Activated naive CD8-positive, alpha-beta T cell treated with anti-CD3 and anti-CD28 coated beads, Interleukin-2, amount 10 ng/mL, durations not matched to agents 7 days and 5 days (primary cell): ENCODE measurements at places on chromosomes 7 and 10. TPM values are rescaled to one million over a fixed set of nuclear protein-coding genes. Genes with fewer than 3 reads are reported as not detected.

Gene TAF3
- total RNA-seq = 16.2 TPM

Gene PAPOLB
- not detected for total RNA-seq

- no peak overlapping the region for H3K4me3 ChIP-seq
- H3K27ac ChIP-seq = no peak overlapping the region
- no peak for DNase-seq
Measured at GRCh38 chr10:75358132-75358531, 43.4 kb downstream of the ZNF503 start.

GRCh38 chr7:92343714-92344113 is 97.9 kb downstream of the ANKIB1 start:
- no peak for DNase-seq
- no peak overlapping the region for H3K27ac ChIP-seq

Gene CPED1
- not detected for total RNA-seq

- H3K27me3 ChIP-seq = no peaks in the 10 kb centered on the region
- peaks cover 61% of the 10 kb centered on the region for H3K36me3 ChIP-seq
- no peak for DNase-seq
- no peak overlapping the region for H3K4me3 ChIP-seq
Measured at GRCh38 chr7:44697136-44698045, 51.3 kb upstream of the ZMIZ2 start.

- peak overlapping the region; percentile 57 for H3K4me3 ChIP-seq
- DNase-seq = no peak
- H3K4me1 ChIP-seq = peaks cover 9% of the 10 kb centered on the region
- H3K27me3 ChIP-seq = peaks cover 11% of the 10 kb centered on the region
- peak overlapping the region; percentile 82 for H3K27ac ChIP-seq
- H3K36me3 ChIP-seq = peaks cover 2% of the 10 kb centered on the region
Measured at GRCh38 chr7:55641273-55641691, 69.0 kb upstream of the VOPP1 start.

GRCh38 chr7:124918662-124919061 is 11.0 kb downstream of the POT1 start:
- H3K36me3 ChIP-seq = peaks cover 10% of the 10 kb centered on the region
- H3K4me1 ChIP-seq = peaks cover 4% of the 10 kb centered on the region
- no peak overlapping the region for H3K27ac ChIP-seq

Gene ZP3
- total RNA-seq = 1.3 TPM

- H3K36me3 ChIP-seq = no peaks in the 10 kb centered on the region
- H3K27ac ChIP-seq = peak overlapping the region; percentile 75
- peaks cover 33% of the 10 kb centered on the region for H3K4me1 ChIP-seq
- peak overlapping the region; percentile 53 for H3K4me3 ChIP-seq
Measured at GRCh38 chr7:27901028-27901760, 161.2 kb downstream of the TAX1BP1 start.

DNA sequence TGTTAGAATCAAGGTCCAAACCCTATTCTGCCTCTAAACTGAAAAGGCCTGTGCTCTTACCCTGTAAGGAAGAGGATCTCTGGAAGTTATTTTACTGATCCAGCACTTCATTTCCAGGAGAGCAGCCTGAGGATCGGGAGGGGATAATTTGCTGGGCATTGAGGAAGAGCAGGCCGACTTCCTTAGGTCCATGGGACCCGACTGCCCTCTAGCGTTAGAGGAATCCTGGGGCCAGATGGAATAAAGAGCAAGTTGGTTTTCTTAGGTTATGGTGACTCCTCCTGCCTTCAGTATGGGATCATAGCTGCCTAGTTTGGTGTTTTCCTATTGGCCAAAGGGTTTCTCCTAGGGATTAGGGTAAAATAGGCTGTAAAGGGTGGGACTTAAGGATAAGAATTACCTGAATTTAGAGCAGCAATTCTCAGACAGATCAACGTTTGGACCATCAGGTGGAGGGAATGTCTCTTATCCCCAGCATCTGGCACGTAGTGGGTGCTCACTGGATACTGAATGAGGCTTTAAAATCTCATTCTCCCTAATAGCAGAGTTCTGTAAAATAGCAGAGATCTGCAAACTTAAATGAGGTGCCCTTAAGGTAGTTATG is 40.0 kb upstream of the SORBS1 start:
- H3K27ac ChIP-seq = no peak overlapping the region
- DNase-seq = peak; percentile 40
- H3K4me3 ChIP-seq = no peak overlapping the region
- peaks cover 10% of the 10 kb centered on the region for H3K27me3 ChIP-seq
- peaks cover 1% of the 10 kb centered on the region for H3K36me3 ChIP-seq

GRCh38 chr10:1289591-1289990 is 233.4 kb downstream of the WDR37 start:
- no peaks in the 10 kb centered on the region for H3K4me1 ChIP-seq
- no peak overlapping the region for H3K4me3 ChIP-seq
- no peak overlapping the region for H3K27ac ChIP-seq
- H3K36me3 ChIP-seq = no peaks in the 10 kb centered on the region
- DNase-seq = no peak
- peaks cover 23% of the 10 kb centered on the region for H3K27me3 ChIP-seq

- H3K4me3 ChIP-seq = no peak overlapping the region
- DNase-seq = no peak
- H3K36me3 ChIP-seq = no peaks in the 10 kb centered on the region
- no peak overlapping the region for H3K27ac ChIP-seq
Measured at GRCh38 chr7:54545241-54545563, 3.0 kb downstream of the VSTM2A start.

DNA sequence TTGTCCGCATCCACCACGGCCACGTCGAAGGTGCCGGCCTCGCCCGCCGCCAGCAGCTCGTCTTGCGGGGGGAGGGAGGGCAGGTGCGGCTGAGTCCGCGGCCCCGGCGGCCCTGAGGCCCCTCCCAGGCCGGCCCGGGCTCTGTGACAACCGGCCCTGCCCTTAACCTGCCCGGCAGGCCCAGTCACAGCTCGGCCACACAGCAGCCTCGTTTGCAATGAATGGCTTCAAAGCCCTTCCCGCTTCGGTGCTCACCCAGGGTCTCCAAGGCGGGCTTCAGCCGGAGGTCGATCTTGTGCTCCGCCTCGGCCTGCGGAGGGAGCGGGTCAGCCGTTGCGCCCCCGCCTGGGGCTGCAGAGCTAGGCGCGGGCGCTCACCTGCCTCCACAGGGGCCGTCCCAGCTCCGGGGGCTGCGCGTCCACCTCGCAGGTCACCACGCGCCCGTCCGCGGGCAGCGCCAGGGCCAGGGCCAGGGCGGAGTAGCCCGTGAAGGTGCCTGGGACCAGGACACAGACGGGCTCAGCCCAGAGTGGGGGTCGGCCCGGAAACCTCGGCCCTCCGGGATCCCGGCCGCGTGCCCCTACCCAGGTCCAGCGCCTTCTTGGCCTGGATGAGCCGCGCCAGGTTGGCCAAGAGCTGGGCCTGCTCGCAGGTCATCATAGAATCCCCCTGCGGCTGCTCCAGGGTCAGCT is 928 bp downstream of the COMTD1 start:
- H3K27me3 ChIP-seq = no peaks in the 10 kb centered on the region
- peak overlapping the region; percentile 87 for H3K4me3 ChIP-seq
- no peak for DNase-seq
- peaks cover 23% of the 10 kb centered on the region for H3K4me1 ChIP-seq
- peaks cover 19% of the 10 kb centered on the region for H3K36me3 ChIP-seq

- H3K4me1 ChIP-seq = no peaks in the 10 kb centered on the region
- no peaks in the 10 kb centered on the region for H3K27me3 ChIP-seq
- DNase-seq = no peak
- H3K27ac ChIP-seq = no peak overlapping the region
Measured at GRCh38 chr7:120108376-120108775, 164.6 kb upstream of the KCND2 start.

- H3K4me3 ChIP-seq = peak within 1 kb of the TSS; percentile 48
- peaks cover 29% of the 10 kb centered on the region for H3K4me1 ChIP-seq
- H3K36me3 ChIP-seq = peaks cover 3% of the 10 kb centered on the region
- peak within 1 kb of the TSS; percentile 46 for H3K27ac ChIP-seq
Measured at GRCh38 chr10:99532687-99533495, at the start of gene NKX2-3. Gene NKX2-3, plus strand, starts transcription at chr10:99532942. Its CDS starts 190 bp downstream, at chr10:99533132.

DNA sequence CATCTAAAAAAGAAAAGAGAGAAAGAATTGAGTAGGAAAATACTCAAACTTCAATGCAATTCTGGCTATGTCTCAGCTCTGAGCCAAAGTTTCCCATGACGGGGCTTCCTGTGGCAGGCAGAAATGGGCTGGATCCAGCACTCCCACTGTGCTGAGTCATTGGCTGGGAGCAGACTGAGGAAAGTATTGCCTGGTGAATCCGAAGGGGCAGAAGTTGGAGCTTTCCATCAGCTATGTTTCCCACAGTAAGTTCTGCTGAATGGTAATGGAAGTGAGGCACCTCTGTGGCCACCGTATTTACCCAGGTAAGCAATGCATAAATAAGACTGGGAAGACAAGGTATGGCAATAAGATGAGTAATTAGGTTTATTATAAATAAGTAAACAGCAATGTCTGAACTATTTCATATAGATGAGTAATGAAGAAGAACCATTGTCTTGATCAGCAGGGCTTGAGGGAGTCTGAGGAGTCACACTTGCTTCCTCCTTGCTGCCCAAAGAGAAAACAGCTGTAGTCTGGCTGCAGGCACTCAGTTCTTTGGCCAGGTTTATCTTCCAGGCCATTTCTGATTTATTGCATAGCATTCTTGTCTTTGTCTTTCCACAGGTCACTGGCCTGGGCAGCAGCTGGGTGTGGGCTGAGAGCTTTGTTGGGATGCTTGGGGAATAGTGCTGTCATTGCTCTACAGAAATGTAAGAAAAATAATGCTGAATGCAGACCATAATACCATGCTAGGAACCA is 255.3 kb downstream of the DNAJB9 start:
- H3K27me3 ChIP-seq = no peaks in the 10 kb centered on the region
- H3K27ac ChIP-seq = no peak overlapping the region
- no peak overlapping the region for H3K4me3 ChIP-seq
- no peaks in the 10 kb centered on the region for H3K4me1 ChIP-seq

Gene MYOZ1
- not detected for total RNA-seq

Gene IL2RA
- total RNA-seq = 184 TPM

Gene CYP3A5
- total RNA-seq = not detected

DNA sequence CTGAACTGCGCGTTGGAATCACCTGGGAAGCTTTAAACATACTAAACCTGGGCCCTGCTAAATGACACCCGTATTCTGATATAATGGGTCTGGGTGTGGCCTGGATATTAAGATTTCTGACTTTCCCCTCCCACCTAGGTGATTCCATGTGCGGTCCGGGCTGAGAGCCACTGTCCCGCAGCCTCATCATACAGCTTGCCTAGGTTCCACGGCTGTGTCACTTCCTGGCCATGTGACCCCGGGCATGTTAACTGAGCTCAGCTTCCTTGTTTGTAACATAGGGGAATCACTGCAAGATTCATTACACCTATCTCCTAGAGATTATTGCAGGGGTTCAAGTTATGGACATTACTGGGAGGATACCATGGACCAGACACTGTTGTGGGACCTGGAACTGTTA is 472.7 kb upstream of the GALNT17 start:
- H3K27ac ChIP-seq = peak overlapping the region; percentile 91
- no peak for DNase-seq
- peaks cover 24% of the 10 kb centered on the region for H3K4me1 ChIP-seq
- H3K27me3 ChIP-seq = peaks cover 1% of the 10 kb centered on the region
- peak overlapping the region; percentile 58 for H3K4me3 ChIP-seq
- peaks cover 4% of the 10 kb centered on the region for H3K36me3 ChIP-seq

- peaks cover 14% of the 10 kb centered on the region for H3K4me1 ChIP-seq
- no peak overlapping the region for H3K4me3 ChIP-seq
- H3K27me3 ChIP-seq = no peaks in the 10 kb centered on the region
- no peak for DNase-seq
Measured at GRCh38 chr10:43376828-43377423, 5.5 kb downstream of the FXYD4 start.
